Sigmoid colon (tissue), 7 donors: ENCODE measurements at places on chromosomes 7 and 10. TPM values are rescaled to one million over a fixed set of nuclear protein-coding genes. Genes with fewer than 3 reads are reported as not detected.

The RTKN2 gene
- total RNA-seq, result not detected

The ANAPC16 gene
- 228 TPM for total RNA-seq

- H3K36me3 ChIP-seq, result no peaks in the 10 kb centered on the region
- peaks cover 46% of the 10 kb centered on the region for H3K4me1 ChIP-seq
- no peak for DNase-seq
These were observed 64.7 kb downstream of the MKX start for GRCh38 chr10:27680691-27681605.

DNA sequence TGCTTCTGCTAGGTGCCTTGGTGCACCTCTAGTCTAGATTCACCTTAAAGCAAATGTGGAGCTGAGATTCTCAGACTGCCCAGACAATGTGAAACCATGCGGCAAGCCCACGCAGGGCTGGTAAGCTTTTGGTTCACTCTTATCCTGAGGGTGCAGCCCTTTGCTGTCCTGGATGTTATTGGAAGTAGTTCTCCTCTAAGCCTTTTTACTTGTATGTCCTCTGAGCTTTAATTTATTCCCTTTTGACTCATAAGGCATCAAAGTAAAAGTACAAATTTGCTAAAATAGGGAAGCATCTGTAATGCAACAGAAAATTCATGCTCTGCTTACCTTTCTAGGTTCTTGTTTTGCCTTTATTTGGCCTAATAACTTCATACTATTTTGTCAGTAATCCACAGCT, 186.8 kb downstream of the MACC1 start:
- peaks cover 44% of the 10 kb centered on the region for H3K4me1 ChIP-seq
- H3K4me3 ChIP-seq, result no peak overlapping the region
- no peaks in the 10 kb centered on the region for H3K36me3 ChIP-seq
- no peak for DNase-seq

GRCh38 chr10:80315391-80315790, 25.9 kb upstream of the MAT1A start:
- DNase-seq, result no peak
- H3K27me3 ChIP-seq, result no peaks in the 10 kb centered on the region
- no peak overlapping the region for H3K27ac ChIP-seq
- no peak overlapping the region for H3K4me3 ChIP-seq
- no peaks in the 10 kb centered on the region for H3K4me1 ChIP-seq

The MYL7 gene
- not detected for total RNA-seq
